ENCODE measurements at places on chromosomes 1 and 21.

DNA sequence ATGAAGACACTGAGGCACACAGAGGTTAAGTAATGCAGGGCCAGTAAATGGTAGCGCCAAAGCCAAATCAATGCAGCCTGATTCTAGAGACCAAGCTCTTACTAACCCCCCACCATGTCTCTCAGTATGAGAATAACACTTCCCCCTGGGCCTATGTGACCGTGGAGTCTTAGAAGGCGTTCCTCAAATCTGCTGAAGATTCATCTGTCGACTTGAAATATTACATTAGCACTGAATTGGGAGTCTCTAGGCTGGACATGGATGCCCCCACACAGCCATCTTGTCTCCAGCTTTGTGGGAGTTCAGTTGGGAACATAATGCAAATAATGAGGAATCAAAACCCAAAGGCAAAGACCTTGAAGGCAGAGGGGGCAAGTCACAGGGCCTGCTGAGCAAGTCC lies 117.9 kb upstream of the HMGB4 start:
- DNase-seq, result no peak

GRCh38 chr21:24561291-24561690 lies 1046.0 kb downstream of the MRPL39 start:
- no peak for DNase-seq

DNA sequence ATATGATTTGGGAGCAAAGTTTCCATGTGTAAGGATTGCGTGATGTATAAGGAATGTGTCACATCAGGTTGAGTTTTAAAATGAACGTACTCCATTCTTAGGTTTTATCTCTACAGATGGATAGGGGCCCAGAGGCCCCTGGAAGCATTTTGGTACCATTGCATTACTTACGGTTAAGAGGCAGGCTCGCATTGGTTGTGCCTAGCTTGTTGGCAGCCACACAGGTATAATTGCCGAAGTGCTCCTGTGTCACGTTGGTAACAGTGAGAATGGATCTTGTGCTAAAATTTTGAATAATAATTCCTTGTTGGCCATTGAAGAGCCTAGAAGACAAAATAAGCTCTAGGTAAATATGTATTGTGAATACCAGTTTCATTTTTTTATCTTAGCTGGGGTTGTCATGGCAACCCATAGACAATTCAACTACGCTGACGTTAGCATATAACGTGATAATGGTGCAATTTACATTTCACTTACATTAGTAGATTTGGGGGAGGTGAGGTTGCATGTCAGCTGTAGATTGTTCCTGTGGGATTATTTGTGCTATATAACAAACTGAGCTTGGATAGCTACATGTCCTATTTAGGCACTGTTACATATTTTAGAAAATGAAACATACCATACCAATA lies 511.9 kb upstream of the ZRANB2 start:
- no peak for DNase-seq

GRCh38 chr1:116506132-116507004 lies 64.5 kb downstream of the CD58 start:
- no peak for DNase-seq

- DNase-seq, result peak; percentile 59
These were observed 62.6 kb upstream of the CD1D start for GRCh38 chr1:158117854-158118704.

GRCh38 chr1:187891993-187892682 lies 1063.4 kb downstream of the PLA2G4A start:
- DNase-seq, result no peak

- peak; percentile 8 for DNase-seq
These were observed 21.5 kb downstream of the ADGRB2 start for GRCh38 chr1:31742462-31743212.

GRCh38 chr1:84386716-84387479 lies 11.4 kb upstream of the DNASE2B start:
- DNase-seq, result no peak

DNA sequence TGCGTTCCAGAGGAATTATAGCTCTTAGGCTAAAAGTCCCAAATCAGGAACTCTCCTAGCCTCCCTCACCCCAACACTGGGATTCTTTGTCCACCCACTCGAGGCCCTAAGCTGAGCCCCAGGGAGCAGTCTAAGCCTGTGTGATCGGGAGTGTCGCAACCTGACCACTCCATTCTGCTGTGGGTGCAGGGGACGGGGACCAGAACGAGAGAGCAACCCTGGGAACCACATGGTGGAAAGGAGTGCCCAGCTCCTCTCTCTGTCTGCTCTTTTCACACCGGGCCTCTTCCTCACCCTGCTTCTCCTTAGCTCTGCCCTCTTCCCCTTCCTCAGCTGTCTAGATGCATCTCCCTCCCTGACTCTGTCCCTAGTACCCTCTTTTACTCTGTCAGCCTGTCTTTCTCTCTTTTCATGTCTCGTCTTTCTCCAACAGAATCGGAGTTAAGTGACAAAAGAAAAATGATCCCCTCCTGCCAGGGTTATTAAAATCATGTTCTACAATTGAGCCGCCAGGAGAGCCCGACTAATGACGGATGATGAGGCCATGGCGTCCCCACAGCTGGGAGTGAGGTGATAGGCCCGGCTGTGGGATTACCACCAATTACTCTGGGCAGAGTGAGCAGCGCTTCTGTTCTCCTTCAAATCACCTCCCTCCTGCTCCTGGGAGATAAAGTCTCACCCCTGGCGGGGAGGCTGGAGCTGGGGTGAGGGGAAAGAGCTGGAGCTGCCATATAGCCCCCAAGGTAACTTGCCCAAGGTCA lies 34.5 kb upstream of the CSF3R start:
- no peak for DNase-seq

DNA sequence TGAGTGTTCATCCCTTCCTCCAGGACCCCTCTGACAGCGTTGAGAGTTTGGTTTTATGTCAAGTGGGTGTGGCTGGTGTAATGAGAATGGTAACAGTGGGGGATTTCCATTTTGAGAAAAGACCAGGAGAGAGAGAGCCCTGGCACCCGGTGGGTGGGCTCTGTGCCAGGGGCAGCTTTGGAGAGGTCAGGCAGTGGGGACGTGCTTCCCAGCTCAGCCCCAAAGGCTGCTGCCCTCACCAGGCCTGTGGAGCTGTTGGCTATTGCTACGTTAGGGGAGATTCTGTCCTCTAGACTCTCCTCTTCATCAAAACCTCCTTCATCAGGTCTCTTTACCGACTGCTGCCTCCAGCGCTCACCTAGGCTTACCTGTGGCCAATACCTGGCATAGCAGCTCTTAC lies 176.3 kb downstream of the PTPRU start:
- no peak for DNase-seq

Data from SK-MEL-5 (cell line).